Forelimb muscle (tissue), 1 donor: ENCODE measurements at places on chromosomes 3 and 15.

DNA sequence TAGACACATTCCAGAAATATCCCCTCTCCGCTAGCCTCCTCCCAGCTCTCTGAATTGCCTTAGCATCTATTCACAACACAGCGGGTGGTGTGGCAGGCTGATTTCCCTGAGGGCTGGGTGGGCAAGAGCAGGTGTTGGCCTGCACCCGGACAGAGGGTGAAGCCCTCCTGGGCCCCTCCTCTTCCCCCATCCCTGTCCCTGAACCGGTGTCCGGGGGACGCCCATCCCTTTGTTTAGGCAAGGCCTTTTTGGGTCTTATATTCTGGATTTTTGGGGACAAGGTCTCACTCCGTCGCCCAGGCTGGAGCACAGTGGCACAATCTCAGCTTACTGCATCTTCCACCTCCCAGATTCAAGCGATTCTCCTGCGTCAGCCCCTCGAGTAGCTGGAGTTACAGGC lies 55.2 kb upstream of the KLHL25 start:
- no peak for DNase-seq

DNA sequence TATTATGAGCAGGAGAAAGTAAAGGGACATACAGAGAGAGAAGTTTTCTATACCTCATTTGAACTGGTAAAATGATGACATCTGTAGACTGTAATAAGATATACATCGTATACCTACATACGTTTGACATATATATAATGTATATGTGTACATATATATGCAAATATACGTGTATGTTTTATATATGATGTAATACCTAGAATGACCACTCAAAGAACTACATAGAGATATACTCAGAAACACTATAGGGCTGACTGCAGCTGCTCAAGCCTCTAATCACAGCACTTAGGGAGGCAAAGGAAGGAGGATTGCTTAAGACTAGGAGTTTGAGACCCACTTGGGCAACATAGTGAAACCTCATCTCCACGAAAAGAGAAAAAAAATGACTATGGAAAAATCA lies 48.5 kb upstream of the MCTP2 start:
- no peak for DNase-seq

DNA sequence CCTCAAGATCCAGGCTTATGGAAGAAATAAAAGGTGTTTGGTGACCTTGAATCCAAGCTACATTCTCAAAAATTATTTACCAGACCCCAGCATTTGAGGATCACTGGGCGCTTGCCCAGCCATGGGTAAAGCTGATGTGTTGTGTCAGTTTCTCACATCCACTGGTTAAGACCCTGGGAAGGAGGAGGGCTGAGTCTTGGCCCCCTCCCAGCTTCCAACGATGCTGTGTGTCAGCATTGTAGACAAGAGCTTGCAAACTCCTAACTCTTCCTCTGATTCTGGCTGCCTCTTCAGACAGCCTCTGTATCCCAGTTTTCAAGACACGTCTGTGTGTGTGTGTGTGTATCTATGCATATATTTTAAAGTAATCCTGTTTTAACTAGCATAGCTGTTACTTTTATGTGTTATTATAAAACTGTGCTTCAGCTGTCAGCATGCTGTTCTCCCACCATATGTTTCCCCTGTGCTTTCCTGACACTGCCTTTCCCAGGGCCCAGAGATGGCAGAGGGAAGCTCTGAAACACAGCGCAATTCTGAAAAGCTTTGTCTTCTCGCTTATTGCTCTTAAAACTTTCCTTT lies 157.3 kb upstream of the LRRN1 start:
- DNase-seq, result no peak

GRCh38 chr15:81286621-81287121 lies 37.3 kb downstream of the STARD5 start:
- no peak for DNase-seq

DNA sequence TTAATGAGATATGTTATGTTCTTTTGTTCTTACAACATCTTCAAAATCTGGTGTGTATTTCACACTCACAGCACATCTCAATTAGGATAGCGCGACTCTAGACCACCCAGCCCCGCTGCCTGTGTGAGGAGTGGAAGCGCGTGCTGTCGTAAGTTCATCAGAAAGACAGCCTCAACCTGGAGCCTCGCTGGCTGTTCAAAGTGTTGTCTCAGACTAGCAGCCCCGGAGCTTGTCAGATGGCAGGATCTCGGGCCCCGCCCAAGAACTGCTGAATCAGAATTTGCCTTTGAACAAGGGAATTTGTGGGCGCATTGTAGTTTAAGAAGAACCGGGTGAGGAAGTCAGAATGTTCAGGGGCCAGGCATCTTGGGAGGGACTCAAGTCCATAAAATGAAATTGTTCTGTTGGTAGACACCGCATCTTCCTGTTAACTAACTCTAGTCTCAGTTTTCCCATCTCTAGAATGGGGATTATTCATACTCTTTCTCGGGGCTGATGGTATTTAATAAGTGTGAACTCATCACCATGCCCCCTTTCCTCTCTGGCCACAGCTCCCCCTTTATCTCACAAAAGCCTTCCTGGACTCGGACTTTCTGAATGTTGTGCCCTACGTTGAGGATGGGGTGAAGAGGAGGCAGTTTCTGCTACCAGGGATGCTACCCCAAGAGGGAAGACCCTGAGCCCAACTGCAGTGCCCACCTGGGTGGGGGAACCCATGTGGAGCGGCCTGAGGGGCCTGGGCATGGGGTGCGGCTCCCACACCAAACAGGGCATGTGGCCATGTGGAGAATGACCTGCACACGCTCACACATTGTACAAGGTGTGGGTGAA lies 40.4 kb downstream of the BHLHE40 start:
- no peak for DNase-seq

DNA sequence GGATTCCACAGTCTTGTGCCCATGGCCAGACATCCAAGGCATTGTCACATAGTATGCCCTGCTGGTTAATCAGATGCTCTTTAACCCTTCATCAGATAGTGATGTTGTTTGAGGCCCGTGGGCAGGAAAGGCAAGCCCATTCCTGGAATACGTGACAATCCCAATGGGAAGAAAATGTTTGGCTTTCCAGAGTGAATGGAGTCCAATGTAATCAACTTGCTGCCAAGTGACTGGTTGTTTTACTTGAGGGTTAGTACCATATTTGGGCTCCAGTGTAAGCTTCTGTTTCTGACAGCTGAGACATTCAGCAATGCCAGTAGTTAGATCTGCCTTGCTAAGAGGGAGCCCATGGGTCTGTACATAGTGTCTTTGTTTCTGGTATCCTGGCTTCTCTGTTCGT lies 31.3 kb downstream of the RPL39L start:
- no peak for DNase-seq

GRCh38 chr15:91456251-91456718 lies 356.2 kb downstream of the SV2B start:
- DNase-seq, result no peak
